ENCODE measurements at places on chromosomes 16 and 17.

GRCh38 chr17:50532452-50533024 lies at the start of gene EPN3:
EPN3 (plus strand) TSS chr17:50532735; CDS start chr17:50536557, 3,822 bp downstream.
- DNase-seq, result no peak

- no peak for DNase-seq
Observed at GRCh38 chr17:83174362-83175118, 95.1 kb downstream of the METRNL start.

DNA sequence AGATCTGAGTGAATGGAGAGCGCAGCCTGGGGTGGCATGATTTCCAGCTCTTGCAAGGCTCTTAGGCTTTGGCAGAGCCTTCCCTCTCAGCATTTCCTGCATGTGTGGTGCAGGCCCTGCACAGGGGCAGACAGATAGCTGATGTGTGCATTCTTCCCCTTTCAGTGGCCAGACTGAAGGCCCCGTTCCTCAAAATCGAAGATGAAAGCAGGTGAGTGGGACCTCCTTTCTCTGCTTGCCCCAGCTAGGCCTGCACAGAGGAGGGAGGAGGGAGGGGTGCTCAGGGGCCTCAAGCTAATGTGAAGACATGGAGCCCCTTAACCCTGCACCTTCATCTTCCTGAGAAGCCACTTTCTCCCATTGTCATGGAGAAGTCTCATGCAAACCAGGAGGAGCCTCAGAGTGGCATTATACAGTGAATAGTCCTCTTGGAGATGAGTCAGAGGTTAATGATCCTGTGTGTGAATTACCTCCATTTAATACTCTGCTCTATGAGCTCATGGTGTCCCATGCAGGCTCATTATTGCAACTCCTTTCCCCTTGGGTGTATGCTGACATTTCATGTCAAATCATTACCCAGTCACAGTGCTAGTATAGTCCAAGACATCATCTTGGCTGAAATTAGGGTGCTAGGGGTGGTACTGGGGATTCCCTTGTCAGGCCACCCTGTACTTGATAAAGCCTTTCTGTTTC lies 20.4 kb upstream of the ADAM11 start:
- no peak for DNase-seq

- no peak for DNase-seq
Observed at GRCh38 chr16:80612461-80613017, 71.7 kb downstream of the DYNLRB2 start.

GRCh38 chr17:60106340-60107059 lies 27.8 kb upstream of the HEATR6 start:
- DNase-seq, result no peak

DNA sequence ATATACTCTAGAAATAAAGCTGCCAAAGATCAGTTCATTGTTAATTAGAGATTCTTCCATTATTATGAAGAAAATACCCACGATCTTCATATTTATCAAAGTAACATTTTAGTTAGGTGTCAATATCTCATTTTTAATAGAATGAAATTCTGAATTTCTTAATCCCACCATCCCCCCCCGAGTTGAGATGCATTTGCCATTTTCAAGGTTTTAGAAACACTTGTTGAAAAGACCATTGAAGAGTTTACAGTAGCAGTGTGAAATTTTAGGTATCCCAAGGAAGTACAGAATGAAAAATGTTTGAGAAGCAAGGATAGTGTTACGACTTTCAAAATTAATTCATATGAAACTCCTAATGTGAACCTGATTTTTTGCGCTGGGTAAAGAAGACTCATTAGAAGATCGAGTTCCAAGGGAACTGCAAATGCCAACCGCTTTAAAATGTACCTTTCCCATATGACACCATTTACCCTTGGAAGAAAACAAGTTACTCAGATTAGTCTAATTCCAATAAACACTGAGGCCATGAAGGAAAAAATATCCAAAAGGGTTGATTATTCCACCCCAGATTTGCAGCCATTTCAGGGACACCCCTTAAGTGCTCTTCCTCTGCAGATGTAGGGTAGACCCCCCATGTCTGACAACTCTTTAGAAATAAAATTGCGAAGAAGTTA lies 731 bp downstream of the IKZF3 start:
- DNase-seq, result no peak

GRCh38 chr16:15811481-15812400 lies 45.1 kb downstream of the MYH11 start:
- DNase-seq, result no peak

- no peak for DNase-seq
Observed at GRCh38 chr17:46719891-46720290, 98.6 kb downstream of the WNT3 start.

DNA sequence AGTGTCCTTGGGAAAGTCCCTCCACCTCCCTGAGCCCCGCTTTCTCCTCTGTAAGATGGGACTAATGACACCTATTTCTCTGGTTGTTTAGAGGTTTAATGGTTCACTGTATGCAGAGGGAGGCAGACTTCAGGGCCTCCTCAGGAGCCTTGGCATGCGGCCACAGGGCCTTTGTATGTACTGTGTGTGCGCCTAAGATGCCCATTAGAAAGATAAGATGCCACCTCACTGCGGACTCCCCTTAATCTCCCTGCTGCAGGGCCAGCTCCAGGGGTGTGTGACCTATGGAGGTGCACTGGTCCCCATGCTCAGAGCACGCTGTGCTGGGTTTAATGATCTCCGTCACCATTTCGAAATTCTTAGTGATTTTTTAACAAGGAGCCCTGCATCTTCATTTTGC lies 59.3 kb downstream of the TMEM235 start:
- DNase-seq, result no peak
